ENCODE measurements at places on chromosomes 7 and 10.

DNA sequence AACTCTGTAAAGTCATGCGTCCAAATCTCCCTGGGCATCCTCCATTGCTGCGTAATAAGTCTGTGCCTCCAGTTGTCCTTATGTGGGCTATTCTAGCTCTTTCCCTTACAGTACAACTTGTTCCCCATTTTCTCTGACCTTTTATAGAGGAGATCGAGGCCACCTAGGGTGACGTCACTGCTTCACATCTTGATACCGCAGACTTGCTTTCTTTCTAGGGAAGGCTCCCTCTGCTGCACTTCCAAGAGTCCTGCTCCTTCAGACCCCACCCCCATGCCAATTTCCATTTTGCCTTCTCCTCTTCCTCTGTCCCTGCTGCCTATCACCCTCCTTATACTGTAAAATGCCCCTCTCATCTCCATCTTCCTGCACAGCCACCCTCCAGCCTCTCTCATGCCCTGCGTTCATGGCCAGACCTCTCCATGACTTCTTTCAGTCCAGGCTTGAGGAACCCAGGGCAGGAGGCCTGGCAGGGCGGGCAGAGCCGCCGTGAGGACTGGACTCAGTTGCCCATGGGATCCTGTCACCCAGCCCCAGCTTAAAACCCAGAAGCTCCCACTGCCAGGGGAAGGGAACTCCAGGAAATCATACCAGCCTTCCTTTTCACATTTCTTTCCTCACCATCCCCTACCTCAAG is 57.5 kb downstream of the CAMK1D start:
- DNase-seq = no peak

DNA sequence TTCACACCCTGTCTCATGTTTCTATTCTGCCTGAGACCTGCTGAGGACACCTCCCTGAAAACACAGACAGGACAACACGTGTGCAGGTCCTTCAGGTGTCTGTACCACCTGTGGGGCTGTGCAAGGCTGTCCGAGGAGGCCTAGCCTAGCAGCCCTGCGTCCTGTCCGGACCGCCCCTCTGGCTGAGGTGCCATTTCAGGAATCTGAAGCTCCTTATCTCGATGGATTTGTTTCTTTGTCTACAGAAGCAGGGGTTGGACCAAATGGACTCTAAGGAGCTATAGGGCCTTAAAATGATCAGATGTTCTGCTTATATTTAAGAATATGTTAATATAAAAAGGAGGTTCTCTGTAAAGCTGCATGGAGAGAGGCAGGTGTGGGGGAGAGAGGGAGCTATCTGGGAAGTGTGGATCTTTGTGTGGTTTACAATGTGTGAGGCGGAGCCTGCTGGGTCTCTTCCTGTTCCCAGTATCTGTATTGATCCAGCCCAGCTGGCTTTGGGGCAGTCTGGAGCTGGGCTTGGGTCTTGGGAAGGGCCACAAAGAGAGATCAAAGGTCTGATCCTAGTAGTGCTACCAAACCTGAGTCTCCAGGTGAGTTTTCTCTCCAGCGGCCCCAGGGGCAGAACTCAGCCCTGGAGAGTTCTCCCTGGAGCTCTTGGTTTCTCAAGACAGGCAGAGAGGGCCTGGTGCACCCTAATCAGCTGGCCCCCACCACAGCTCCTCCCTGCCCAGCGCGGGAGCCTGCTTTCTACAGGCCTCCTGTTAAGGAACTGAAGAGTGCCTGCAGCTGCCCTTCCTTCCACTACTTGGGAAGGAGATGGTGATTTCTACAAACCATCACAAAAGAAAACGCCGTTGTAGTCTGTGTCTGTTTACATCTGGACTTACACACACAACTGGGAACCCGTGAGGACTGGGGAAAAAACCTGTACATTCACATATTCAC is 3.4 kb upstream of the MNX1 start:
- no peak for DNase-seq

DNA sequence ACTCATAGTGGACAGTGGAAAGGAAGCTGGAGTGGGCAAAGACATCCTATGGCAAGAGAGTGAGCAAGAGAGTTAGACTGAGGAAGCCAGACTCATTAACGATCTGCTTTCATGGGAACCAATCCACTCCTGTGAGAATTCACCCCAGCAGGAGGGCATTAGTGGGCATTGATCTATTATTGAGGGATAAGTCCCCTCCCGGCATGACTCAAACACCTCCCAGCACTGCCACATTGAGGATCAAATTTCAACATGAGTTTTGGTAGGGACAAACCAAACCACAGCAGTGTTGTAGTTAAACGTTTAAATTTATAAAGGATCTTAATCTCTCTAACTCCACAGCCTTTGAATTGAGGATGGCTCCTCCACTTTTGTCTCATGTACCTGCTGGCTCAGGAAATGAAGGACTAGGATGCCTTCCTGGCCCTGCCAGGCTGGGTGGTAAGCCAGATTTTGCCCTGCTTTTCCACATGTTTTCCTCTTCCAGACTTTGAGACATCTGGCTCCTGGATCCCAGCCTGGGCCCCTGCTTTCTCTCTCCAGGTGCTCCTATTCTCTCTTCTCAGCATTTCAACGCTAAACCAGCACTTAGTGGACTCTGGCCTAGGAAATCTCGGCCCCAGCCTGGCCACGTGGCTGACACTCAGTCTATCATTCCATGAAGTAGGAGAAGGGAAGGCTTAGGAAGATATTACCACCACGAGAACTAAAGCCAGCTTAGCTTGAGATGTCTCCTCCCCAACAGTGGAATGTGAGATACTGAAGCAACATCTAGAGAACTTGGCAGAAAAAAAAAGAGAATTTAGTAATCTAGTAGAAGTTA is 96.5 kb upstream of the PIP4K2A start:
- DNase-seq = no peak

DNA sequence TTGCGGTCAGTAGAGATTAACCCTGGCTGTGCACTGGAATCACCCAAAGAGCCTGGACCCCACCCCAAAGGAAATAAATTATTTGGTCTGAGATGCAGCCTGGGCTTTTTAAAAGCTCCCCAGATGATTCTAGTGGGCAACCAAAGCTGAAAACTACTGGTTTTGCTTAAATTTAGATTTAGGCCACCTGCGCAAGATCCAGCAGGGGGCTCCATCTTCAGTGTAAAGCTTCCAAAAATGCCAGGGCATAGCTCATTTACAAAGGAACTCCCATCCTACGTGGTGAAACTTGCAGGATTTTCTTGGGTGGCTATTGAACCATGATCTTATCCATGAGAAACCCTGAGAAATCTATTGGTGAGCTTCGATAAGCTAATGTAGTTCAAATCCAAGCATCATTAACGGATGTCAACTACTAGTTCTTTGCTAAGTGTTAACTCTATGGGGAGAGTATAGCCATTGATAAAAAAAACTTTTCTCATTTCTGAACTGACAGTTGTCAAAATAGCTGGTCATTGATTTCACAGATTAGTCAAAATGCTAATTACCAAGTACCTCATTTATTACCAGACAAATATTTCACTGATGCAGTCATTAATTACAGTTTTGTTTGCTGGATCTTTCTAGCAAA is 315.3 kb downstream of the LHFPL3 start:
- no peak for DNase-seq

- DNase-seq = no peak
Measured at GRCh38 chr10:62669341-62669740, 135.2 kb upstream of the ADO start.

GRCh38 chr7:105487579-105488571 is 34.2 kb downstream of the PUS7 start:
- no peak for DNase-seq

DNA sequence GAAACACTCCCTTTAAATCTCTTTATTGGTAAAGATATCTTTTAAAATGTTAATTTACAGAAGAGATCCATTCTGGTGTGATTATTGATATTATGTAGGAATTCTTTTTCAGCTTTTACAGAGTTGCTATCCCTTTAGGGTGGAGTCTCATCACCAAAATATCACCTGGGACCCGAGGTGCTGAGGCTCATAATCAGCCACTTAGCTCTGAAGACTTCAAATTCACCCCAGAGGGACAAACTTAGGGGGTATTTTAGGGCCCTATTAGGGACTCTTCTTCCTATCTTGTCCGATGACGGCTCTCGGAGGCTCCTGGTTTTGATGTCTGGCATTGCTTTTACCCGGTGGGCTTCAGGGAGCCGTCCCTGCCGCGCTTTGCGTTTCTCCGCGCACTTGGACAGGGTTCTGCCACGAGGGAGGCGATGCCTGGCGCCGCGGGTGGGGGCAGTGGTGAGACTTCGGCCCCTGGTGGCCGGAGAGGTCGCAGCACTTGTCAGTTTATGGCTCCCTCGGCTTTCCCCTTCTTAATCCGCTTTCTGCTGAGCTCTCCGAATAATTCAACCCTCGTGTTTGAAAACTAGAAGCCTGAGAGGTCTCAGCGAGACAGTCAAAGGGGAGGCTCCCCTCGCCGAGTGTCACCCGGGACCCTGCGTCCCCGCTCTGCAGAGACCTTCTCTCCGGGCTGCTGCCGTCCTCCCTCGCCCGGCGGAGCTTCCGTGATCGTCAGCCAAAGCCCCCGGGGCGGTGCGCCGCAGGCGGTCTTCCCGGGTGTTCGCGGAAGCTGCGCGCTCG is 27.8 kb downstream of the RBM20 start:
- DNase-seq = no peak

DNA sequence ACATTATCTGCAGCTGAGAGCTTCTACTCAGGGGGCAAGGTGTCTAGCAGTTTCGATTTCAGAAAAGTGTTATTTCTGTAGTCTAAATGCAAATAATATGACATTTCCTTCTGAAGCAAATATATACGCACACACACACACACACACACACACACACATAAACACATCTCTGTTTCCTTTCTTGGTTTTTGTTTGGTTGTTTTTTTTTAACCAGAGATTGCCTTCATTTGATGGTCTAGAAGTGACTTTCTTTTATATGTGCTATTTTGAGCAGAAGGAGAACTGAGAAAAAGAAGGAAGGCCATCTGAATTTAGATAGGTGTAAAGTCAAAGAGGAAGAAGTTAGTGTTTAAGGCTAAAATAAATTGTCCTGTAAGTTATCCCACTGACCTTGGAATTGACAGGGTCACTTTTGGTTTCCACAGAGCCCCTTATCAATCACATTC is 142.2 kb downstream of the TRIL start:
- no peak for DNase-seq

DNA sequence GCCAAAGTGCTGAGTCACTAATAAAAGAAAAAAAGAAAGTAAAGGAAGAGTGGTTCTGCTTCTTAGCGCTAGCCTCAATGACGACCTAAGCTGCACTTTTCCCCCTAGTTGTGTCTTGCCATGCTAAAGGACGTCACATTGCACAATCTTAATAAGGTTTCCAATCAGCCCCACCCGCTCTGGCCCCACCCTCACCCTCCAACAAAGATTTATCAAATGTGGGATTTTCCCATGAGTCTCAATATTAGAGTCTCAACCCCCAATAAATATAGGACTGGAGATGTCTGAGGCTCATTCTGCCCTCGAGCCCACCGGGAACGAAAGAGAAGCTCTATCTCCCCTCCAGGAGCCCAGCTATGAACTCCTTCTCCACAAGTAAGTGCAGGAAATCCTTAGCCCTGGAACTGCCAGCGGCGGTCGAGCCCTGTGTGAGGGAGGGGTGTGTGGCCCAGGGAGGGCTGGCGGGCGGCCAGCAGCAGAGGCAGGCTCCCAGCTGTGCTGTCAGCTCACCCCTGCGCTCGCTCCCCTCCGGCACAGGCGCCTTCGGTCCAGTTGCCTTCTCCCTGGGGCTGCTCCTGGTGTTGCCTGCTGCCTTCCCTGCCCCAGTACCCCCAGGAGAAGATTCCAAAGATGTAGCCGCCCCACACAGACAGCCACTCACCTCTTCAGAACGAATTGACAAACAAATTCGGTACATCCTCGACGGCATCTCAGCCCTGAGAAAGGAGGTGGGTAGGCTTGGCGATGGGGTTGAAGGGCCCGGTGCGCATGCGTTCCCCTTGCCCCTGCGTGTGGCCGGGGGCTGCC is at the start of gene IL6:
Gene IL6 (plus strand): TSS at position 294 of the 807 bp plus-strand sequence. CDS start 63 bp downstream, at position 357.
- no peak for DNase-seq

DNA sequence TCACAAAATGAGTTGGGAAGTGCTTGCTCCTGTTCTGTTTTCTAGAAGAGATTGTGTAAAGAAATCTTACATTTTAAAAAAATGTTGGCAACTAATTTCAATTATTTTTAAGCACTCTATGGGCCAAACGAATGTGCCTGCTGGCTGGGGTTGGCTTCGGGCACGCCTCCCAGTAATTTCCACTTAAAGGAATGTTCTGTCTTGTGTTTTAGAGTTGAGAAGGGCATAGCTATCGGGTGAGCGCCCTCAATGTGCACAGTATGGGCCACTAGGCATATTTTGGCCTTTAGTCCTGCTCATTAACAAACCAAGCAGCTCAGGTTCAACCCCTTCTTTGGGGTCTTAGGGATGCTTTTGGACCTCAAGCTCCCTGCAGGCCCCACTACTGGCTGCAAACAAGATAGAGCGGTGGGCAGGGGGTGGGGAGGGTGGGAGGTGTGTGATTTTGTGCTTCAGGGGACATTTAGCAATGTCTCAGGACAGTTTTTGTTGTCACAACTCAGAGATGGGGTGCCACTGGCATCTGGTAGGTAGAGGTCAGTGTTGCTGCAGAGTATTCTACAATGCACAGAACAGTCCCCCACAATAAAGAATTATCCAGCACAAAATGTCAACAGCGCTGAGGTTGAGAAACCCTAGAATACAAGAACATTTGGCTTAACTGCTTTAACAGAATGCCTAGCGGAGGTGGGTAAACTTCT is 40.7 kb downstream of the TACC2 start:
- no peak for DNase-seq

- DNase-seq = no peak
Measured at GRCh38 chr10:88066319-88066718, 202.9 kb downstream of the PTEN start.

GRCh38 chr7:75867390-75867717 is 11.5 kb upstream of the RHBDD2 start:
- no peak for DNase-seq

GRCh38 chr7:137335814-137336213 is 7.7 kb downstream of the PTN start:
- no peak for DNase-seq

GRCh38 chr10:42769673-42770072 is 12.9 kb upstream of the BMS1 start:
- DNase-seq = no peak

GRCh38 chr10:12769323-12770044 is 232.0 kb downstream of the CCDC3 start:
- no peak for DNase-seq

- no peak for DNase-seq
Measured at GRCh38 chr10:131098416-131098952, 213.0 kb downstream of the TCERG1L start.
